ENCODE measurements at places on chromosomes 3 and 15.
A peak's percentile ranks its signal among the peaks of the same experiment; 100 is the strongest.

DNA sequence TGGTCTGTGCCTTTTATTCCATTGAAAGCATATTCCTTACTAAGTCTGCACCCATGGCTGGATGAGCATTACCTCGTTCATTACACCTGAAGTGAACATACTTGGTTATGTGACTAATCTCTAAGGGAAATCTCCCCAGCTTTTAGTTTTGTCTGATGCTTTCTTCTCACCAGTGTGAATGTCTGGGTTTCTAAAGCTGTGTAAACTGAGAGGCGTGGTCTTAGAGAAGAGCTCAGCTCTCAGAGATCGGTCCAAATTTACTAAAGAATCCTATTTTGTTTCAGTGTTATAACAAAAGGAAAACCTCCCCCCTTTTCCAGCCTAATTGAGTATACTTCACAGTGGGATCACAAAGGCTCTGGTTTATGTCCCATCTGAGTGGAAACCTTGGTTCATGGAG, 352.3 kb downstream of the PTPRG start:
- DNase-seq: no peak

DNA sequence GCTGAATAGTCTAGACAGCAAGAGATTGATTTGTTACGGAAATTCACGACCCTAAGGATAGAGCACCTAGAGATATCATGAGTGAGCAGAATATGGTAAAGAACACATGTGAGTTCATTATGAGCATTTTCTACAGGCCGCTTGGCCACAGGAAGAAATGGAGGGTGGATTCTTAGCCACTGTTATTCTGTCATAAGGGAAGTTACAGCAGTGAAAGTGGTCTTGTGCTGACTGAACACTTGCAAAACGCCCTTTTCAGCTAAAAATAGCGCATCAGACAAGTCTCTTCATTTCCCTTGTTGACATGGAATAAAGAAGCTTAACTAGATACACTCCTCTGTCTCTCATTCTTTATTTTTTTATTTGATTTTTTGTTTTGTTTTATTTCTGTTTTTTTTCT, 19.8 kb downstream of the DGKG start:
- DNase-seq: peak; percentile 40

- DNase-seq: no peak
Observed at GRCh38 chr3:156038869-156039268, 81.5 kb upstream of the KCNAB1 start.

- peak; percentile 76 for DNase-seq
Observed at GRCh38 chr3:354432-354831, 157.9 kb downstream of the CHL1 start.

DNA sequence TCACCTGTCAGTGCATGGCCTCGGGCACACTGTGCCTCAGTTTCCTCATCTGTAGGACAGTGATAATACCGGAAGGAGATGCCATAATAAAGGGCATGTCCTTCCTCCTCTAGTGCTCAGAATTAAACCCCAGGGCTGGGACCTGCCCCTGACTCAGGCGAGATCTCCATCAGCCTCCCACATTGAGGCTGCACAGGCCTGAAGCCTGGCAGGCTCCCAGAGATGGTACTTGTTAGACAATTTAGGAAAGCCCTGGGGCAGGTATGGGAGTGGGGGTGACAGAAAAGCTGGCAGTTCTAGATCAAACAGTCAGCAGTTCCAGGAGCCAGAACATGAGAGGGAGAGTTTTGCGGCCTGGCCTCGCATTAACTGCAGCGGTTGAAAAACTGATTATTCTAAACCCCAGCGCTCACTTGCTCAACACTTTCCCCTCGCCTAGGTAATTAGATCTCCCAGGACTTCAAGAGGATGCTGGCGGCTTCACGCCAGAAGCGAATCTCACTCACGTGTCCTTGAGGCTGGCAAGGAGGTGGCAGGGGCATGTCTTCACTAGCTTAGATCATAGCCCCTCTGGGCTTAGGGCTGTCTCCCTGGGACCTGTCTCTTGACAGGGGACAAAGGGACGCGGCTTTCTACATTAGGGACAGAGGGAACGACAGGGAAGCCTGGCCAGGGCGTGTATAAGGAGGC, 73.1 kb downstream of the ATP2B2 start:
- DNase-seq: no peak

Data from tibial nerve (tissue), 4 donors.